Stimulated activated CD8-positive, alpha-beta memory T cell treated with anti-CD3 and anti-CD28 coated beads, Interleukin-4, amount 100 ng/mL, for 4 hours (primary cell): ENCODE measurements at places on chromosomes 1 and 21.

DNA sequence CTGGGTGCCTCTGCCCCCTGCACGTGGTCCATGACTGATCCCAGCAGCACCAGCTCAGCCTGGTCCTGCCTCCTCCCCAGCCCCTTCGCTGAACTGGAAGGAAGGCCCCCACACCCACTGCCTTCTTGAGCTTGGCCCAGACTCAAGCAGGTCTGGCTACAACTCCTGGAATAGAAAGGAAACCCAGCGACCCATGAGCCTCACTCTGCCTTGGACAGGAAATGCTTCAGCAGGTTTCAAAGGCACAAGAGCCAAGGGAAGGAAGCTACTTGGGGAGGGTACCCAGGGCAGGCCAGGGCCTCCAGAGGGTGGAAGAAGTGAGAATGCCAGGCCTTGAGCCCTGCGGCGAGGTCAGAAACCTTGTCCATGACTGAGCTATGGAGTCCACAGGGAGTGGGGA lies 35.9 kb upstream of the RD3 start:
- no peak for DNase-seq

DNA sequence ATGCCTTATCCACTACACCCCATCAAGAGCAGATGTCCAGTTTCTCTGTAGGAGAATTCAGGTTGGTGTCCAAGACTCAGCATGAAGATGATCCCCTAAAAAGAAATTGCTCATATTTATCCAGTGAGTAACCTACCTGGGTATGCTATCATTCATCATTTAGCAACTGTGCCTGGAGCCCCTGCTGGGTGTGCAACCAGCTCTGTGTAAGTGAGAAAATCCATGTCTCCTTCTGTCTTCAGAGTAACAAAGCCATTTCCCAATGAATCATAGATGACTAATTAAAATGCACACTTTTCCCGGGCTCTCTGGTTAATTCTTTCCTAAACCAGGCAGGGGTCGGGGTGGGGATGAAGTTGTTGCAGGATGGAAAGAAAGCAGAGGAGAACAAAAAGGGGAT lies 35.8 kb downstream of the OLFML3 start:
- no peak for DNase-seq

GRCh38 chr21:44269090-44269489 lies 7.4 kb upstream of the DNMT3L start:
- no peak for DNase-seq

- no peak for DNase-seq
Observed at GRCh38 chr21:20026543-20026942, 971.7 kb upstream of the NCAM2 start.

DNA sequence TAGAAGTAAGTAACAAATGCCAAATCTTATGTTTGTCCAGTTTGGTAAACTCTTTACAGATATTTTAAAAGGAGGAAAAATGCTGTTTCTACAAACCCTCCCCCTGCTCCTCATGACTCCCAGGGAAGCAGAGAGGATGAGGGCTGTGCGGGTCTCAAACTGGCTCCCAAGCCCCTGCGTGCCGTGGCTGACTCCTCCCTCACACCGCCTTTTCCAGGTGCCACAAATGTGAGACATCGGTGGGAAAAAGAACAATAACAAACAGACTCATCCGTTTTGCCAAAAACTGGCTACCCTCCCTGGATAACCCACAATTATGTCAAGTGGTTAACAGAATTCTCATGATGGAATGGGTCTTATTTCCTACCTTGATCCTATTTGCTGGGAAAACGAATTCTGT lies 594.6 kb downstream of the PTPRU start:
- no peak for DNase-seq

- DNase-seq, result no peak
Observed at GRCh38 chr1:152442301-152442700, 28.2 kb upstream of the CRNN start.

DNA sequence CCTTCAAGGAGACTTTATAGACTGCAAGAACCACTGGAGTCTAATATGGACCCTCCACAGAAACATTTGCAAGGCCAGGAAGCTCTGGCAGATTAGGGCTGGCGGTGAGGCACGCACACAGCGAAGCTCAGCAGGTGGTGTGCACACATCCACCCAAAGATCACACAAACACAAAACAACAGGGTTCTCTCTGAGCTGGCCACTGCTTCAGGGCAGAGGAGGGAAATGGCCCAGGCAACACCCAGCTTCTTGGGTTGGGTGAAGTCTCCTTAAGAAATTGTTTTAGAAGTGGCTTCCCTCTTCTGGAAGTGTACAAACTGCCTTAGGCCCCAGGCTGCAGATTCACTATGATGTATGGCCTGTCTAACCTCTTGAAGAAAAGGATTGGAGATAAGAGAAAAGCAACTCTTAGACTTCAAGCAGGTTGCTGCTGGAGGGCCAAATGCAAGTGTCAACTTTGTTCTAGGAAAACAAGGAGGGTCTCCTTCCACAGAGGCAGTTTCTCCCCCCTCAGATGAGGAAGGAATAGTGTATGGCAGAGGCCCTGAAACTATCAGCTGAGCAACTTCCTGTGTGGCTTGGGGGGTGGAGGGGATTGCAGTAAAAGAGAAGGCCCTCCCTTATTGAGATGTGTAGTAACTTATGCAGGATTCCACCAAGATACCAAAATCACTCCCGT lies 2.0 kb downstream of the RCSD1 start:
- DNase-seq, result no peak

DNA sequence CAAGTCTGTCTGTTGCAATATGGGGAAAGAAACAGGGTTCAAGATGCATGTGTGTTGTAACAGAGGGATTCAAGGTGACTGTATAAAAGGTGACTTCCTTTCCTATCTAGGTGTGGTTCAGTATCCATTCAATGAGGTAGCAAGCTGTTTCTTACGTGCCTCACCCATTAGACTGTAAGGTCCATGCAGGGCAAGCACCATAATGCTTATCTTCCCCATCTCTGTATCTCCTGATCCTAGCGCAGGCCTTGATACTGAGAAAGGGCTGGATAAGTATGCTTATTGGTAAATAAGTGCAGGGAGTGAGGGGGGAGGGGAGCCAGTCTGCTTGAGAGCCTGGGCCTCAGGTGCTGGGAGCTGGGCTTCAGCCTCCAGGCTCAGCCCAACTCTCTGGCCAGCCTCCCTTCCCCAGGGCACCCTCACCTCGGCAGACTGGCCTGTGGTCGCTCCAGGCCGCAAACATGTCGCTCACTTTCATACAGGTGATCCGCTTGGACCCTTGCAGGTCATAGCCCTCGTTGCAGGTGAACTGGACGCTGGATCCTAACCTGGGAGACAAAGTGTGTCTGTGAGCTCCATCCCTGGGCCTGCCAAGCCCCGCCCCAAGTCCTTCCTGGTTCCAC lies 44.5 kb upstream of the HMGB4 start:
- DNase-seq, result no peak

DNA sequence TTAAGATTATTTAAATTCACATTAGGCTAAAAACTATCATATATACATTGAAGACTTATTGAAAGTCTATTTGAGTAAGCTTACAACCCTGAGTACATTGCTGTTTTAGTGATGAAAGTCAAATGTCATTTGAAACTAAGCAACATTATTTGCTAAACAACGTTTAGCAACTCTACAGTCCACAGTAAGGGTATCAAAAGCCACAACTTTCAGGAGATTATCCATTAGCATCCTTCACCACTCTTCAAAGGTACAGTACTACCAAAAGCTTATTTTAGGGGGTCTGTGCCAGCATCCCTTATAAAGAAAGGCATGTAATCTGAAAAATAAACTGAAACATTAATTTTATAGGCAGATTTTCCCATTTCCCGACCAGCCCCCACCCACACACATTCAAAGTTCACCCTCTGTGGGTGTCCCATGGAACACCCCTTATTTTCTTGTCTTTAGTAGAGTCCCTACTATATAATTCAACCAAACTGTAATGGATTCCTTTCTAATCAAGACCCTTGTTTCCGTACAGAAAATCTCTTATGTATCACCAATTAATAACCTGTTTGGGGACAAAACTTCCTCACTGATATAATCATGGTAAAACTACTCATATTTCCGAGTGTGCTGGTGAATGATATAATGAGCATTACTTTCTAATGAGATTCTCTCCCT lies 11.0 kb downstream of the SFPQ start:
- DNase-seq, result no peak

- peak; percentile 13 for DNase-seq
Observed at GRCh38 chr21:37532868-37533780, 166.6 kb downstream of the DYRK1A start.

DNA sequence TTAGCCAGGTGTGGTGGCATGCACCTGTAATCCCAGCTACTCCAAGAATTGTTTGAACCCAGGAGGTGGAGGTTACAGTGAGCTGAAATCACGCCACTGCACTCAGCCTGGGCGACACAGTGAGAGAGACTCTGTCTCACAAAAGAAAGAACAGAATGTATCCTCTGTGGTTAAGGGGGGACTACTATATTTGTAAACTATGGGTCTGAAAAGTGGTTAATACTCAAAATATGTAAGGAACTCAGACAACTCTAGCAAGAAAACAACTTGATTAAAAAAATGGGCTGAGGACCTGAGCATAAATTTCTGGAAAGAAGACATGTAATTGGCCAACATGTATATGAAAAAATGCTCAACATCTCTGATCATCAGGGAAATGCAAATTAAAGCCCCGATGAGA lies 11.2 kb downstream of the FNBP1L start:
- DNase-seq, result no peak

DNA sequence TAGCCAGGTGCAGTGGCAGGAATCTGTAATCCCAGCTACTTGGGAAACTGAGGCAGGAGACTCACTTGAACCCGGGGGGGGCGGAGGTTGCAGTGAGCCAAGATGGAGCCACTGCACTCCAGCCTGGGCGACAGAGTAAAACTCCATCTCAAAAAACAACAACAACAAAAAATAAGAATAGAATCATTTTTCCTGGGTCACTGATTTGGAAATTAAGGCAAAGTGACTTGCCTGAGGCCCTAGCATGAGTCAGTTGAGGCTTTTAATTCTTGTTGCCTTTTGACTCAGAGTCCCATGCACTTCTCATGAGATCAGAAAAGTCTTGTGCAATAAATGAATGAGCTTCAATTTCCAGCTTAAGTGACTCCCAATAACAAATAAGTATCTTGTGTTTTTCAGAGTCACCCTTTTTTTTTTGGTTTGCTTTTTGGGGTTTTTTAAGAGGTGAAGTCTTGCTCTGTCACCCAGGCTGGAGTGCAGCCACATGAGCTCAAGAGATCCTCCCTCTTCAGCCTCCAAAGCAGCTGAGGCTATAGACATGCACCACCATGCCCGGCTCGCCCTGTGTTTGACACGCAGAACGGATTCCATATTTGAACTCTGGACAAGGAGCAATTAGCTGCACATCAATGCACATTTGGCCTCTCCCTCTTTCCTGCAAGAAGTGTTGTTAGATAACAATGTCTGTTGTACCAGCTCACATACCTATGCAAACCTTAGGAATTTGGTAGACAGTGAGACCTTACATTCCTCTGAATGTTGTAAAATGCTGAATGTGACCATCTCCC lies 3.4 kb upstream of the PLEKHM2 start:
- DNase-seq, result no peak

- no peak for DNase-seq
Observed at GRCh38 chr1:121458291-121459048, 273.7 kb downstream of the SRGAP2C start.
